Chondrocyte (in vitro differentiated cells): ENCODE measurements at places on chromosomes 2 and 18. TPM values are rescaled to one million over a fixed set of nuclear protein-coding genes. Genes with fewer than 3 reads are reported as not detected.
A peak's percentile ranks its signal among the peaks of the same experiment; 100 is the strongest.

The HOXD8 gene
- not detected in 3 replicates for total RNA-seq

The DSG2 gene
- total RNA-seq = 16.1 to 45.0 TPM (median 43.7 TPM) in 3 replicates

DNA sequence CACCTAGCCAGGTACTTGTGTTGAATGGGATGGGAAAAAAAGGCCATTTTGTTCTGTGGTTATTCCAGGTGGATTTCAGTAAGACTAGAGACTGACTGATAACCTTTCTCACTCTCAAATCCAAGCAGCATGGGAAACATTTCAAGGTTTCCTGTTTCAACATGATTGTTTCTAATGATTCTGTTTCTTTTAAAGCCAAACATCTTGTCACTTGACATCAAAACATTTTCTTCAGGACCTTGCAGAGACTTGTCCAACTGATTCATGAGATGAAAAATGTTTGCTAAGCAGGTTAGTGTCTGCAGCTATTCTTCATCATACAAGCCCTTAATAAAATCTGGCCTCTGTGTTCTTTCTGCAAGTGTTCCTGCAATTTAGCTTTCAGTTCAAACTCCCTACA is 456.5 kb upstream of the CWC22 start:
- H3K27ac ChIP-seq = no peak overlapping the region
- H3K4me3 ChIP-seq = no peak overlapping the region
- H3K27me3 ChIP-seq = no peaks in the 10 kb centered on the region

The HPCAL1 gene
- total RNA-seq = 18.7 to 44.0 TPM (median 19.3 TPM) in 3 replicates

DNA sequence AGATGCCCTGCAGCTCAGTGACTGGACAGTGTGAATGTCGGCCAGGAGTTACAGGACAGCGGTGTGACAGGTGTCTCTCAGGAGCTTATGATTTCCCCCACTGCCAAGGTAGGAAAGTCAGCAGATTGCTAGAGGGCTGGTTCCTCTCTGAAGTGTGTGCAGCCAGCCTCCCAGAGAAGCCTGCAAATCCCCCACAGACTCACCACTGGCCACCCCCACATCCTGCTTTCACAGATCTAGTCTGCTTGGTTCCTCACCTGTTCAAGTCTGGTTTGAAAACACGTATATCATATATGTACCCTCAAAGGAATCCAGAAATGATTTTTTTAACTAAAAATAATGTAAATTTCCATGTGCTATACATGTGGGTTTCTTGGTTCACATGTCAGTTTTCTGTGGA is 121.1 kb downstream of the LAMA3 start:
- peaks cover 1% of the 10 kb centered on the region for H3K36me3 ChIP-seq
- peaks cover 5% of the 10 kb centered on the region for H3K4me1 ChIP-seq
- peaks cover 18% of the 10 kb centered on the region for H3K27me3 ChIP-seq
- no peak overlapping the region for H3K4me3 ChIP-seq
- no peak overlapping the region for H3K27ac ChIP-seq
- no peak for DNase-seq

DNA sequence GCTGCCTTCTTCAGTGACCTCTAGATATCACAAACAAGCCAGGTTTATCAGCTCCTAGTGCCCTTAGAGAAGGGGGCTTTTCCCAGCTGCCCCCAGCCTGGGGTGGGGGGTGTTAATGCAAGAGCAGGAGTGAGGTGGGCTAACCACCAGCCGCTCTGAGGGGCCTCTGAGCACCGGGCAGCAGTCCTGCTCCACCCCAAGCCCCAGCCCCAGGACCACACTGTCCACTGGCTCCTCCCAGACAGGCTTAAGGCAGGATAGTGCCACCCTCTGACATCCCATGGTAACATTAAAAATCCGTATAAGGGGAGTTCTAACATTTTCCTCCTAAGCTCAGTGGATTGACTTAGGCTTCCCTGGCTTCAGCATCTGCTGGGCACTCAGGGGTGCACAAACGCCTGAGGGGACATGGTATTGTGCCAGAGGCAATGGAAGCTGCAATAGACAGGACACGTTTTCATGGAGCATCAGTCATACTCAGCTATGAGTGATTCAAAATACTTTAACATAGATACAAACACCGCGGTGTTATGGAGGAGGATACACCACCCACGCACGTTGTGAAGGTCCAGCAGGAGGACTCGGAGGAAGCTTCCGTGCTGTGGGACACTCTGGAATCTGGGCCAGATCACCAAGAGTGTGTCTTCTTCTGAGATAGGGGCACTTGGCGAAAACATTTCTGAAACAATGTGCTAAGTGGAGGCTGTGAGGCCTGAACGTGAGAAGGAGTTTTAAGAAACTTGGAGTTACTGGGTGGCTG is 112.7 kb upstream of the EPC2 start:
- H3K27ac ChIP-seq = no peak overlapping the region
- H3K27me3 ChIP-seq = no peaks in the 10 kb centered on the region
- H3K4me1 ChIP-seq = no peaks in the 10 kb centered on the region
- no peak overlapping the region for H3K4me3 ChIP-seq

The TLX2 gene
- 0.10 TPM in 1 of 3 replicates, not detected in the others for total RNA-seq

GRCh38 chr2:25419678-25420242 is 78.0 kb upstream of the DNMT3A start:
- DNase-seq = no peak
- H3K4me1 ChIP-seq = peaks cover 4% of the 10 kb centered on the region
- no peak overlapping the region for H3K27ac ChIP-seq
- H3K27me3 ChIP-seq = no peaks in the 10 kb centered on the region
- no peaks in the 10 kb centered on the region for H3K36me3 ChIP-seq

The MARCHF4 gene
- 1.4 to 6.2 TPM (median 6.1 TPM) in 3 replicates for total RNA-seq

DNA sequence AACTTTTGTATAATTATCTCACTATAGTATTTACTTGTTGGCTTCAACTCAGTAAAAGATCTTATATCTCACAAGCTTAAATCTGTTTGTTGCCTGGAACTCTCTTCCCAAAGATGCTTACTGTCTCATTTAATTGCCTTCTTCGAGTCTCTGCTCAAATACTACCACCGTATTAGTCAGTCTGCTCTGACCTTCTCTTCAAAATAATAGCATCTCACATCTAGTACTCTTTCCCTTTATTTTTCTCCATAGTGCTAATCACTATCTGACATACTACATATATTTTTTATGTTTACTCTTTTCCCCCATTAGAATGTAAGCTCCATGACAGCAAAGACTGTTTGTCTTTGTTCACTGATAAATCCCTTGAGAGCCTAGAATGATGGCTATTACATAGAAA is 10.6 kb upstream of the MPP4 start:
- peaks cover 8% of the 10 kb centered on the region for H3K4me1 ChIP-seq
- H3K36me3 ChIP-seq = peaks cover 50% of the 10 kb centered on the region
- H3K27me3 ChIP-seq = no peaks in the 10 kb centered on the region
- no peak for DNase-seq
- no peak overlapping the region for H3K4me3 ChIP-seq

GRCh38 chr2:187543488-187543887 is 10.7 kb downstream of the TFPI start:
- no peak for DNase-seq
- H3K4me1 ChIP-seq = peaks cover 86% of the 10 kb centered on the region

DNA sequence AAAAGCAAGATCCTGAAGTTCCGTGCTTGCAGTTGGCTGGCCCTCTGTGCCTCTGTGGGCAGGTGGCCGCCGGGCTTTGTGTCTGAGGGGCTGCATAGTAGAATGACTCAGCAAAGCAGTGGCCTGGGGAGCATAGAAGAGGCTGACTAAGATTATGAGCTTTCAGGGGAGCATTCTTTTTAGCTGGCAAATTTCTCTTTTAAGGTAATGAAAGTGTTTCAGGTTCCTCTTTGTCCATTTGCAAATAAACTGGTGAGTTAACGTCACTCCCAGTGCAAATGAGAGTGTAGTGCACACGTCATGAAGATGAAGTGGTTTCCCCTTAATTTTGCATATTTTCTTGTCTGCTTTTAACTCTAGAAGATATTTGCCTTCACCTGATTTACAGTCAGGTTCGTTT is 98.6 kb downstream of the BCL2L11 start:
- H3K4me1 ChIP-seq = peaks cover 13% of the 10 kb centered on the region
- H3K27ac ChIP-seq = no peak overlapping the region
- DNase-seq = no peak
- H3K4me3 ChIP-seq = no peak overlapping the region

The PCARE gene
- total RNA-seq = not detected in 3 replicates

DNA sequence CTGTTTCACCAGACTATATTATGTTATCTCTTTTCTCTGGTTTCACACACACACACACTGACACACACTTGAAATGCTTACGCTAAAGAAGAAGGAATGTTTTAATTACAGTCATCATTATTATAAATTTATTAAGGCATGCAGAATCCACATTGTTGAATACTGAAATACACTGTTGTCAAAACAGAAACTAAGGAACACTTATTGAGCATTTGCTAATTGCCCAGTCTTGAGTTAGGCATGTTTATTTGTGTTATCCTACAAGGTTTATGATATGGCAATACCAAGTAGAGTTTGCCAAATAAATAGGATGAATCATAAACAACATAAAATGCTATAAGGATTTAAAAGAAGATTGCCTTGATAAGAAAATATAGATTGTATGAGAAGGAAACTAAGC is 917.0 kb upstream of the PIK3C3 start:
- no peak overlapping the region for H3K4me3 ChIP-seq
- H3K27me3 ChIP-seq = no peaks in the 10 kb centered on the region
- peaks cover 7% of the 10 kb centered on the region for H3K4me1 ChIP-seq
- no peak overlapping the region for H3K27ac ChIP-seq
- no peak for DNase-seq

DNA sequence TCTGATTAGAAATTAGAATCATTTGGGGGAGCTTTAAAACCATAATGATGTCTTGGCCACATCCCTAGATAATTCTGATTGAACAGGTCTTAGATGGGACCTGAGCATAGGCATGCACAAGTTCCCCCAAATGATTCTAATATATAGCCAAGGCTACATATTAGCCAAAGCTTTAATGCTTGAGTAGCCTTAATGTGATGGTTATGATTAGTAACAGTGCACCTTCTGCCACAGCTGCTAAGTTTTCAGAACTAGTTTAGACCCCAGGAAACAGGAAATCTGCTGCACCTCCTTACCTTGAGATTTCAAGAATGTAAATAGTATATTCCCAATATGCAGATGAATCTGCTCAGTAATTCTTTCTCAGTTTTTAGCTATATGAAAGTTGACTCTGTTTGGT is 119.8 kb downstream of the PTPN4 start:
- H3K27ac ChIP-seq = no peak overlapping the region
- no peaks in the 10 kb centered on the region for H3K4me1 ChIP-seq
- DNase-seq = no peak
- no peaks in the 10 kb centered on the region for H3K36me3 ChIP-seq

- peaks cover 27% of the 10 kb centered on the region for H3K27me3 ChIP-seq
- no peak for DNase-seq
- H3K4me1 ChIP-seq = peaks cover 10% of the 10 kb centered on the region
- no peak overlapping the region for H3K4me3 ChIP-seq
Measured at GRCh38 chr2:120348134-120348736, 2.3 kb downstream of the INHBB start.

DNA sequence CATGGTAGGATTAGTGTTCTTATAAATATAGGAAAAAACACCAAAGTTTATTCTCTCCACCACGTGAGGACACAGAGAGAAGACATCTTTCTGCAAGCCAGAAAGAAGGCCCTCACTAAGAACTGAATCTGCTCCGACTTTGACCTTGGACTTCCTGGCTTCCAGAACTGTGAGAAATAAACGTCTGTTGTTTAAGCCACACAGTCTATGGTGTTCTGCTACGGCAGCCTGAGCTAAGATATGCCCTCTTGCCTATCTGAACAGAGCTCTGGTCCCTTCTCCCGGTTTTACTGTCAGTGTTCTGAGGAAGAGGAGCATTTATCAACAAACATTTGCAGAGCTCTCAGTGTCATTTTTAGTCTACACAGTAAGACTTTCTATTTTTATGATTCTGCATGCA is 131.3 kb downstream of the DOK6 start:
- H3K36me3 ChIP-seq = no peaks in the 10 kb centered on the region
- peaks cover 14% of the 10 kb centered on the region for H3K4me1 ChIP-seq
- H3K27me3 ChIP-seq = no peaks in the 10 kb centered on the region
- no peak overlapping the region for H3K27ac ChIP-seq
- no peak overlapping the region for H3K4me3 ChIP-seq
- DNase-seq = no peak

DNA sequence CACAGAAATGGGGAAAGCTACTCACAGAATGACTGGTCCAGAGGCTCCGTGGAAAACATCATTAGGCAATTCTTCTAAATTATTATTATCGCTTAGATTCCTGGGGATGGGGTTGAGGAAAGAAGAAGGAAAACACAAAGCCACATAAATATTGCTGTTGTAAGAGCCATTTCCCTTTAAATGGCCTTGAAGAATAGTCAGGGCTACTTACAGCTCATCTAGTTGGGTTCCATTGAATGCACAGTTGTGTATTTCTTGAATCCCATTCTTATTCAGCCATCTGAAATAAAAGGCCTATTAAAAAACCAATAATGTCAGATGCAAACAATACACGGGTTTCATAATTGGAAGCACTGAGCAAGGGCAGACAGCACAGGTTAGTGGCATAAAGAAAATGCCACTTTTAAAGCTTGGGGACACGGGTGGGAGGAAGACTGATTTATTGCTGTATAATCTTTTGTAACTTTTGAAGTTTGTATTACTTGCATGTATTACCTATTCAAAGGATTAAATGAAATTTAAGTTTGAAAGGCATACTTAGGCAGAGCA is 171.4 kb downstream of the FSHR start:
- no peaks in the 10 kb centered on the region for H3K4me1 ChIP-seq
- DNase-seq = no peak
- peaks cover 18% of the 10 kb centered on the region for H3K27me3 ChIP-seq
- no peaks in the 10 kb centered on the region for H3K36me3 ChIP-seq
- no peak overlapping the region for H3K27ac ChIP-seq
- no peak overlapping the region for H3K4me3 ChIP-seq

- H3K27ac ChIP-seq = no peak overlapping the region
- no peak for DNase-seq
- H3K36me3 ChIP-seq = no peaks in the 10 kb centered on the region
- no peaks in the 10 kb centered on the region for H3K27me3 ChIP-seq
- H3K4me3 ChIP-seq = no peak overlapping the region
Measured at GRCh38 chr2:42942214-42942989, 150.0 kb upstream of the HAAO start.

GRCh38 chr2:105889046-105889445 is 144.3 kb downstream of the NCK2 start:
- no peak for DNase-seq
- peaks cover 9% of the 10 kb centered on the region for H3K36me3 ChIP-seq
- no peak overlapping the region for H3K27ac ChIP-seq

- H3K4me3 ChIP-seq = no peak overlapping the region
- DNase-seq = no peak
- peaks cover 9% of the 10 kb centered on the region for H3K4me1 ChIP-seq
- H3K27ac ChIP-seq = no peak overlapping the region
- H3K27me3 ChIP-seq = no peaks in the 10 kb centered on the region
- no peaks in the 10 kb centered on the region for H3K36me3 ChIP-seq
Measured at GRCh38 chr2:25567406-25567805, 106.0 kb downstream of the DTNB start.

- H3K4me3 ChIP-seq = no peak overlapping the region
- no peak for DNase-seq
- peak overlapping the region; percentile 49 for H3K27ac ChIP-seq
- peaks cover 3% of the 10 kb centered on the region for H3K36me3 ChIP-seq
- no peaks in the 10 kb centered on the region for H3K27me3 ChIP-seq
Measured at GRCh38 chr2:191301971-191302370, 56.8 kb downstream of the MYO1B start.
